ENCODE measurements at places on chromosomes 13 and 19. TPM values are rescaled to one million over a fixed set of nuclear protein-coding genes. Genes with fewer than 3 reads are reported as not detected.

DNA sequence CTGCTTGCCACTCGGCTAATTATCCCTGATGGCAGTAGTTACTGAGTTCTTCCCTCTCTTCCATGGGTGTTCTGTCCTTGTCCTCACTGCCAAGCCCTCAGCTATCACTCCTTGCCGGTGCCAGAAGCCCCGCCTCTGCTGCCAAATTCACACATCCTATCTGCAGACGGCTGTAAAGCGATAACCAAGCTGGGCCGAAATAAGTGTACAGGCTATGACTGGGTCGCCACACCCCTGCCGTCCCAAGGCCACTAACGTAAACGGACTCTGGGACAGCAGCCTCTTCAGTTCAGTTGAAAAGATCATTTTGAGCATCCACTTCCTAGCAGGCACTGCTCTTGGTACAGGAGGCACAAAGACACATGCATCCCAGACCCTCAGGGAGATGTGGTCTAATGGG is 13.3 kb downstream of the SLC7A1 start:
- peak; percentile 52 for DNase-seq

GRK1 gene
- total RNA-seq = 0.44 TPM

GRCh38 chr13:100738176-100738855 is 63.7 kb upstream of the TMTC4 start:
- DNase-seq = no peak

DNA sequence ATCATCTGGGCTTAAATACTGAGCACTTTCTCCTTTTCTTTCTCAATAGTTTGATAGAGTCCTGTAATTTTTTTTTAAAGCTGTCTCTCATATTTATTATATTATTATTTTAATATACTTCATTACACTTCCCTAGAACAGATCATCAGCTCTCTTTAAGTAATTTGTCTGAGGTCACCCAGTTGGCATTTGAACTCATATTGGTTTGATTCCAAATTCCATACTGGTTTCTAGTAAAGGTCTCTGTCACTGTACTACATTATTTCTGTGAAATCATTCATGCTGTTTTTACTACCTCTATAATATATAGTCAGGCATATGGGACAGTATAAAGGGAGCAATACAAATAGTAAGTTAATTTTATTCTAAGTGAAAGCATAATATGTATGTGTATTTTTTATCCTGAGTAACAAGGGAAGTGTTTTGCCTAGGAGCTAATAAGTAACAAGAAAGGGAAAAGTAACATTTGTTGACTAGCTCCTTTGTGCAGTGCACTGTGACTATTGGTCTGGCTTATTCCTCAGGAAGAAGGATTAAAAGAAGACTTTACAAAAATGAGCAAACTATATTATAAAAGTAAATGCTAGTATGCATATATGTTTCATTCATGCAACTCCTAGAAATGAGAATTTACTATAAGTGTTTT is 14.3 kb downstream of the LPAR6 start:
- no peak for DNase-seq

SHD gene
- total RNA-seq = 37.0 TPM

NRTN gene
- total RNA-seq = 28.7 TPM

DNA sequence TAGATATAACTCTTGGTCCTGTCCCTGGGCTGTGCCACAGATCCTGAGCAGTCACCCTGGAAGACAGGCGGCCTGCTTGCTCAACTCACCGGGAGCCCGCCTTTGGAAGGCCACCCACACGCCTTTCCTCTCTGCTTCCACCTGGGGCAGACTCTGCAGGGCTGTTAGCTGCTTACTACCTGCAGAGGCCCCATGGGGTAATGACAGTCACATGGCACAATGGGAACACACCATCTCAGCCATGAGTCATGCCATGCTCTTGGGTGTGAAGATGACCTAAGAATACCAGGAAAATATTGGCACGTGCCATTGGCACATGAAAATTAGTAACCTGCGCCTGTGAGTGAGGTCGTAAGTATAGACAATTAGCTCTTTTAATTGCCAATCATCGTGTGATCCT is 108.6 kb downstream of the COL4A2 start:
- no peak for DNase-seq

- DNase-seq = peak; percentile 20
These were observed 564 bp downstream of the HS6ST3 start for GRCh38 chr13:96090240-96091101.

ZNF66 gene
- 2.1 TPM for total RNA-seq

NOVA2 gene
- 5.8 TPM for total RNA-seq

DNA sequence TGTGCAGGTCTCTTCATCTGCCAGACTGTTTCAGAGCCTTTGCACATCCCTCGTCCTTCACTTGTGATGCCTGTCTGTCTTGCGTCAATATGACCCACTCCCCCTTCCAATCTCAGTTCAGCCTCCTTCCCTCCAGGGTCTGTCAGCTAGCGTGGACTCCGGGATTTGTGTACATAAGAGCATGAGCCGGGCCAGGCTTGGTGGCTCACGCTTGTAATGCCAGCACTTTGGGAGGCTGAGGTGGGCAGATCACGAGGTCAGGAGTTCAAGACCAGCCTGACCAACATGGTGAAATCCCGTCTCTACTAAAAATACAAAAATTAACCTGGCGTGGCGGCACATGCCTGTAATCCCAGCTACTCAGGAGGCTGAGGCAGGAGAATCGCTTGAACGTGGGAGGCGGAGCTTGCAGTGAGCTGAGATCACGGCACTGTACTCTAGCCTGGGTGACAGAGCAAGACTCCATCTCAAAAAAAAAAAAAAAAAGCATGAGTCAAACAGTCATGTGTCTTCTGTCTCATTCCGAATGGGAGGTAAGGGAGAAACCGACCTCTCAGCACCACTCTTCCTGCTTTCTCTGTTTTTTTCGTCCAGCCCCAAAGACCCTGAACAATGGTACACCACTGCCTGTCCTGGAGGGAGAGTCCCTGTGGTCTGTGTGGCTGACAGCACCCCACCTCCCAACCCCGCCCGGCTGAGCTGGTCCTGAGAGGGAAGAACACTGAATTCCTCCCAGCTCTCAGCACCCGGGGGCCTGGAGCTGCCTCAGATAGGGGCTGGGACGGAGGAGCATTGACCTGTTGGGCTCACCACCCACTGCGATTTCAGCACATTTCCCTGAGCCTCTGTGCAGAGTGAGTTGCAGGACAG is 2.4 kb upstream of the SIGLEC9 start:
- DNase-seq = no peak

MBD3L2 gene
- total RNA-seq = not detected

DNA sequence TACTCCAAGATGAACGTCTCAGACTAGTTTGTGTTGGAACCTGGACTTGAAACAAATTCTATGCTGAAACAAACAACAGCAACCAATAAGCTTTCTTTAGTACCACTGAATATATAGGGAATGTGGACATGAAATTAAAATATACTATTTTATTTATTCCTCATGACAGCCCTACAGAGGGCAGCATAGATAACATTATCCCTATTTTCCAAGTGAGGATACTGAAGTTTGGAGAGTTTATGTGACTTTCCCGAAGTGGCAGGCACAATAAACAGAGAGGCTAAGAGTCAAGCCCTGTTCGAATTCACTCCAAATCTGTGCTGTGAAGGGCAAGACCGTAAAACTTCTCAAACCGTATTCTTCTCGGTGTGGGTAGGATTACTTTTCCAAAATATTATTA is 509.9 kb upstream of the GPC6 start:
- no peak for DNase-seq

- DNase-seq = no peak
These were observed 15.0 kb upstream of the NAXD start for GRCh38 chr13:110600261-110600819.

GRCh38 chr13:20415306-20415679 is 110.4 kb downstream of the CRYL1 start:
- no peak for DNase-seq

CYP2B6 gene
- not detected for total RNA-seq

- DNase-seq = no peak
These were observed 1193.1 kb downstream of the EFNB2 start for GRCh38 chr13:105342281-105342820.

DNA sequence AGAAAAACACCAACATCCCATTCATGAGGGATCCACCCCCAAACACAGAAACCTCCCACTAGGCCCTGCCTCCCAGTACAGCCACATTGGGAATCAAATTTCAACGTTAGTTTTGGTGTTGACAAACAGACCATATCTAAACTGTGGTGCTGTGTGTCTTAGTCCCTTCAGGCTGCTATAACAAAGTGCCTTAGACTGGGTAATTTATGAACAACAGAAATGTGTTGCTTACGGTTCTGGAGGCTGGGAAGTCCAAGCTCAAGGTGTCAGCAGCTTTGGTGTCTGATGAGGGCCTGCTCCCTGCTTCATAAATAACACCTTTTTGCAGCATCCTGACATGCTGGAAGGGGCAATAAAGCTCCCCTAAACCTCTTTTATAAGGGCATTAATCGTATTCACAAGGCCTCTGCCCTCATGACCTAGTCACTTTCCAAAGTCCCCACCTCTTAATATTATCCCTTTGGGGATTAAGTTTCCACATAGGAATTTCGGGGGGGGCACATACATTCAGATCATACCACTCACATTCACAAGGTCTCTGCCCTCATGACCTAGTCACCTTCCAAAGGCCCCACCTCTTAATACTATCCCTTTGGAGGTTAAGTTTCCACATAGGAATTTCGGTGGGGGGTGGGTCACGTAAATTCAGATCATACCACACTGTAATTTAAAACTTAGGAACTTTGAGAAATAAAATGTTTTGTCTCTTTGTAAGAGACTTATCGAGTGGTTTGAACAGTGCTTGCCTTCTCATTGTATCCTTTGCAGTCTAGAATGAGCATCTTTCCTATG is 27.5 kb downstream of the ZNF507 start:
- no peak for DNase-seq

GRCh38 chr19:810883-811489 is 10.8 kb downstream of the PLPPR3 start:
- no peak for DNase-seq

DNA sequence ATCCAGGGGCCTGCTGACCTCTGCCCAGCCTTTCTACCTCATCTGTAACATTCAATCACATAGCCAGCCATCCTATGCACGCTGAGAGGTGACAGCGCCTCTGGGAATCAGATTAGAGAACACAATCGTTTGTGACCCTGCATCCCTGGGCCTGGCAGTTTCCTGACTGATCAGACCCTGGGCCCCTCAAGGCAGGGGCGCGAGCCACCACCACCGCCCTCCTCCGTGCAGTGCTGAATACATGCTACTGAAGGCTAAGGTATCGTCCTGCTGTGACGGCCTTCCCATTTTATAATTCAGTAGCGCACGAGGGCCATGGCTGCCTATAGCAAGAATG is 1.3 kb downstream of the TMTC4 start:
- peak; percentile 32 for DNase-seq

- peak; percentile 61 for DNase-seq
These were observed 1.4 kb downstream of the EPN1 start for GRCh38 chr19:55676383-55676782.

ATP4A gene
- not detected for total RNA-seq

DNA sequence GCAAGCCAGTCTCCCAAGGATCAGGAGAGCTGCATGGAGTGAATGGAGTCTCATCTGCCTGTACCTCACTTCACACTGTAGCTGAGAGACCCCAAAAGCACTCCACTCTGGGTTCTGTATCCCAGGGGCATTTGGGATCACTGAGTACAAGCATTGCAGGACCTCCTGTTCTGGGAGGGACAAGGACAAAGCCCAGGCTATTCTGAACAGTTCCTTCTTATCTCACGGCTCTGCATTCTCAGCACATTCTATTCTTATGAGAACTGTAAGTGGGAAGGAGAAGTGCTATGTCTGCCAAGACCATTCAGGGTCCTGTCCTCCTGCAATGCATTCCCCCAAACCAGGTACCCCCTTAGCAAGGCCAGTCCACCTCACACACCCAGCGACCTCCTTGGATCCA is 42.8 kb downstream of the RNF6 start:
- DNase-seq = no peak

DNA sequence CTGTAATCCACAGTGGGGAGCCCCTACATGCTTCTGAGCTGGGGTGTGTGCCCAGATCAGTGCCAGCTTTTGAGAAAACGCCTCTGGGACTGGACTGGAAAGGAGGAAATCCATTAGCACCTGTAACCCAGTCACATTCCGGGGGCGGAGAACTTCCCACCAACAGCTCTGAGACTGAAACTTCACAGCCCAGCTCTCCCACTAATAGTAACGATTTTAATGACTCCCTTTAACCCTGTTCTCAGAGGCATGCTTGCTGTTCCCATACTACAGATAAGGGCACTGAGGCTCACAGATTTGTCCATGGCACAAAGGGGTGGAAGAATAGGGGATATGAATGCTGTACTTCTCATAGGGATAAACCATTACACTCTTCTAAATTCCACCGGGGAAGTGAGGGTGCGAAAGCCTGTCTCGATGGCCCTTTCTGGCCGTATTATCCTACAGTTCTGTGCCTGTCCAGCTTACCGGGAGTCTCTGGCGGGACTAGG is 851 bp downstream of the FBXO46 start:
- no peak for DNase-seq

ZNF829 gene
- total RNA-seq = 2.9 TPM

DNA sequence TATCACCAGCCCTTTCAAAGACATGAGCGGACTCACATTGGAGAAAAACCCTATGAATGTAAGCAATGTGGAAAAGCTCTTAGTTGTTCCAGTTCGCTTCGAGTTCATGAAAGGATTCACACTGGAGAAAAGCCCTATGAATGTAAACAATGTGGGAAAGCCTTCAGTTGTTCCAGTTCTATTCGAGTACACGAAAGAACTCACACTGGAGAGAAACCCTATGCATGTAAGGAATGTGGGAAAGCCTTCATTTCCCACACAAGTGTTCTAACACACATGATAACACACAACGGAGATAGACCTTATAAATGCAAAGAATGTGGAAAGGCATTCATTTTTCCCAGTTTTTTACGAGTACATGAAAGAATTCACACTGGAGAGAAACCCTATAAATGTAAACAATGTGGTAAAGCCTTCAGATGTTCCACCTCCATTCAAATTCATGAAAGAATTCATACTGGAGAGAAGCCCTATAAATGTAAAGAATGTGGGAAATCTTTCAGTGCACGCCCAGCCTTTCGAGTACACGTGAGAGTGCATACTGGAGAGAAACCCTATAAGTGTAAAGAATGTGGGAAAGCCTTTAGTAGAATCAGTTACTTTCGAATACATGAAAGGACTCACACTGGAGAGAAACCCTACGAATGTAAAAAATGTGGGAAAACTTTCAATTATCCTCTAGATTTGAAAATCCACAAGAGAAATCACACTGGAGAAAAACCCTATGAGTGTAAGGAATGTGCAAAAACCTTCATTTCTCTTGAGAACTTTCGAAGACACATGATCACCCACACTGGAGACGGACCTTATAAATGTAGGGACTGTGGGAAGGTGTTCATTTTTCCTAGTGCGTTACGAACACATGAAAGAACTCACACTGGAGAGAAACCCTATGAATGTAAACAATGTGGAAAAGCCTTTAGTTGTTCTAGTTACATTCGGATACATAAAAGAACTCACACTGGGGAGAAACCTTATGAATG is 17.6 kb downstream of the ZNF791 start:
- no peak for DNase-seq

RNF113B gene
- total RNA-seq = not detected

- DNase-seq = no peak
These were observed 50.1 kb downstream of the CEP89 start for GRCh38 chr19:32921624-32922023.

RGL3 gene
- total RNA-seq = 15.1 TPM

GRCh38 chr19:9528757-9529336 is 9.6 kb downstream of the ZNF426 start:
- DNase-seq = no peak

GRCh38 chr13:25172303-25172630 is 179 bp upstream of the AMER2 start:
- no peak for DNase-seq

TRPC4 gene
- total RNA-seq = 1.3 TPM

GRCh38 chr19:1104311-1105007 is 665 bp downstream of the GPX4 start:
- peak; percentile 79 for DNase-seq

All from left cardiac atrium (tissue), 4 donors.